ENCODE measurements at places on chromosomes 13 and 19.

GRCh38 chr19:57096685-57097361 is 23.0 kb upstream of the USP29 start:
- no peak for DNase-seq

DNA sequence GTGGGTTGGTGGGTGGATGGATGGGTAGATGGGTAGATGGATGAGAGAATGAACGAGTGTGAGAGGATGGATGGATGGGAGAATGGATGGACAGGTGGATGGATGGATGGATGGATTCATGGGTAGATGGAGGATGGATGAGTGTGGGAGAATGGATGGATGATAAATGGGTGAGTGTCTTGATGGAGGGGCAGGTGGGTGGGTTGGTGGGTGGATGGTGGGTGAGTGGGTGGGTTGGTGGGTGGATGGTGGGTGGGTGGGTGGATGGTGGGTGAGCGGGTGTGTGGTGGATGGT is 35.4 kb upstream of the ONECUT3 start:
- no peak for DNase-seq

DNA sequence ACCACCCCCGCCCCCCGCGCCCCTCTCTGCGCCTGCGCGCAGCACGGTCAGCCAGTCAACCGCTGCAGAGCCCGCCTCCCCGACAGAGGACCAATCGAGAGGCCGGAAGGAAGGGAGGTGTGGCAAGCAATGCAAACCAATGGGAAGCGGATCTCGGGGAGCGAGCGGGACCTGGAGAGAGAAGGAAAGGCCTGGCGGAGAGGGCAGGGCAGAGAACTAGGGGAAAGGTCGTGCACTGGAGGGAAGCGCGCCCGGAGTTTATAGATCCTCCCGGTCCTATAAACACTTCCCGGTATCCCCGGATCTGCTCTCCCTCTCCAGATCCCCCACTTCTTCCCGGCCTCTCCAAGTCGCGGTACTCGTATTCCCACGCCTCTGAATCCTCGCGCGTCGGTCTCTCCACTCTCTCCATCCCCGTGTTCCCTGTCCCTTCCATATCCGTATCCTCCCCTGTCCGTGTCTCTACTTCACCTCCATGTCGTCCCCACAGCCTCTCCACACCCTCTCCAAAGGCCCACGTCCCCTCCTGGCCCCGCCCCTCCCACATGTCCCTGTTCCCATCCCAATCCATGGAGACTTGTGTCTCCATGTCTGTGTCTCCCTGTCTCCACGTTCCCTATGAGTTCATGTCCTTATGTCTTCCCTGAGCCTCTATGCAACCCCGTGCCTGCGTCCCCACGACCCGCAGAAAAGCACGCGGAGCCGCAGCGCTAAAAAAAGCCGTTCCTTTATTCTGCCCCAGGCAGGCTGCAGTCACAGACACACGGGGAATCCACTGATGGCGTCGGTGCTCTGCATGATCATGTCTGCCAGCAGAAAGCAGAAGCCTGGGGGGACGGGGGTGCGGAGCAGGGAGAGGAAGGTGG is 434 bp upstream of the ETFB start:
- peak; percentile 93 for DNase-seq

DNA sequence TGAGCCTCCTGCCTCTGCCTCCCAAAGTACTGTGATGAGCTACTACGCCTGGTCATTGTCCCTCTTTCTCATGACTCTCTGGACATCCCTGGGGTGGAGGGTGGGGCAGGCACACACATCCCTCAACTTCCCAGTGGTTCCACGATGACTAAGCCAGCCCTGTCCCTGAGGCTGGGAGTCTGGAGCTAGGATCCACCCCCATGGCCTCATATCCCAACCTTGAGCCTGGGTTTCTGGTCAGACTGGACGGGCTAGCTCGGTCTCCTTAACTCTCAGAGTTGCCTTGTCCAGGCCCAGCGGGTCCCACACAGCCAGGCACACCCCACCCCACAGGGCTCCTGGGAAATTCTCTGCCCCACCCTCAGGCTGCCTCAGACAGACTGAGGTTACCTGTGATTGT is 19.6 kb downstream of the IER2 start:
- no peak for DNase-seq

DNA sequence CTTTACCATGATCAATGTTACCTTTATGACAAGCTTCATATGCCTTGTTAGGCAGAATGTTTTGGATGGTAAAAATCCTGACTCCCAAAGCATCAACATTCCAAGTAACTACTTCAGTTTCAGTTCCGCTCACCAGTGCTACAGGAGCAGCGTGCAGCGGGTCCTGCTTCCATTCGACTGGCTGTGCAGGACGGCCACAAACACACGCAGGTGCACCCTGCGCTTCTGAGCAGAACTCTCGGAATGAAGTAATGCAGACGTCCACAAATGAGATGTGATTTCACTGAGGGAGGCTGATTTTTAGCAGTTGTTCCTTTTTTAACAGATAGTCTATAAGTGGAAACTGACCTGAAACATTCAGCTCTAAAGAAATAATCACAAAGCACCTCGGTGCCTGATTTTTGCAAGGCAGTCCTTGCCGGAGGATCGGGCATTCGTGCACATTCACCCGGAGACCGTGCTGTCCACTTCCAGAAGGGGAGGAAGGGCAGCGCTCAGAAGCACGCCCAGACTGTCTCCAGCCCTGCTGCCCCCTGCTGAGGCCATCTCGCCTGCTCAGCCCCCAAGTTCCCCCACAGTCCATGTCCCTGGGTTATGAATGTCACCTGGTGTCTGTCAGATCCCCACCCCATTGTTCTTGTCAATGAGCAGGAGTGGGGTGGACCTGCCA is 85.8 kb downstream of the RAB20 start:
- DNase-seq: no peak

DNA sequence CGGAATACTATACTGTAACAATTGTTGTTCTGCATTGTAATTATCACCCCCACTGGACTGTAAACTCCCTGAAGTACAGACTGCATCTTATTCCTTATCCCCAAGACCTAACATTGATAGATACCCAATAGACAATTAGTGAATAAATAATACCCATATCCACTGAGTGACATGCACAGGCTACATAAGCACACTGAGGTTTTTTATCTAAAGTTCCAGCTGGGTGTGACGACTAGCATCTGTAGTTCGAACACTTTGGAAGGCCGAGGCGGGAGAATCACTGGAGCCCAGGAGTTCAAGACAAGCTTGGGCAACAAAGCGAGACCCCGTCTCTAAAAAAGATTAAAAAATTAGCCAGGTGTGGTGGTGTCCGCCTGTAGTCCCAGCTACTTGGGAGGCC is 2.5 kb downstream of the KPNA3 start:
- DNase-seq: no peak

- DNase-seq: peak; percentile 78
These were observed at the start of gene LDLR for GRCh38 chr19:11089254-11090013. TSS of gene LDLR (plus strand) at chr19:11089463. CDS start at chr19:11089549, 86 bp downstream.

GRCh38 chr19:49422407-49423070 is 702 bp downstream of the PTH2 start:
- DNase-seq: peak; percentile 28

All from stimulated activated naive CD4-positive, alpha-beta T cell treated with Interleukin-2 at 50 U/mL for 16 hours (primary cell).